ENCODE measurements at places on chromosomes 5 and 9. TPM values are rescaled to one million over a fixed set of nuclear protein-coding genes. Genes with fewer than 3 reads are reported as not detected.
A peak's percentile ranks its signal among the peaks of the same experiment; 100 is the strongest.

- H3K27me3 ChIP-seq: no peaks in the 10 kb centered on the region
- H3K4me3 ChIP-seq: no peak overlapping the region
- no peaks in the 10 kb centered on the region for H3K4me1 ChIP-seq
- H3K36me3 ChIP-seq: no peaks in the 10 kb centered on the region
- no peak for DNase-seq
Observed at GRCh38 chr5:171122372-171122771, 186.7 kb upstream of the TLX3 start.

DNA sequence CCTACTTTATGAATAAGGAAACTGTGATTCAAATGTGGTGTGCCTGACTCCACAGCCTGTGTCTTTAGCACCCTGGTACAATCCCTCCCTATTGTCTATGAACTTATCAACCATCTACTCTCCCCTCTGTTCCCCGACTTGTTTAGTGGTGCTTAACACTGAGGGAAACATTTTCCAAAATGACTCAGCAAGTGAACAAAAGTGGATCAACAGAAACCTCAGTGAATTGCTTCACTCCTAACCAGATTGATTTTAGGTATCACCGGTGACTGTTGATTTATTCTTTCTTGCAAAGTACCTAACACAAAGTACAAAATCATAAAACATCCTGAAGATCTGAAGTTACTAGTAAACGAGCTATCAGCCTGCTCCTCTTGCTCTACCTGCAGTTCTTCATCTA, 42.1 kb upstream of the RAPGEF6 start:
- peaks cover 30% of the 10 kb centered on the region for H3K36me3 ChIP-seq
- no peak for DNase-seq
- H3K27ac ChIP-seq: no peak overlapping the region
- no peaks in the 10 kb centered on the region for H3K4me1 ChIP-seq

GRCh38 chr5:137563646-137564397, 64.7 kb upstream of the SPOCK1 start:
- peaks cover 3% of the 10 kb centered on the region for H3K27me3 ChIP-seq
- no peaks in the 10 kb centered on the region for H3K36me3 ChIP-seq
- H3K4me3 ChIP-seq: no peak overlapping the region
- no peaks in the 10 kb centered on the region for H3K4me1 ChIP-seq
- H3K27ac ChIP-seq: no peak overlapping the region
- no peak for DNase-seq

- H3K36me3 ChIP-seq: no peaks in the 10 kb centered on the region
- H3K4me1 ChIP-seq: no peaks in the 10 kb centered on the region
- no peak overlapping the region for H3K4me3 ChIP-seq
- no peaks in the 10 kb centered on the region for H3K27me3 ChIP-seq
Observed at GRCh38 chr5:172319708-172320441, 36.3 kb upstream of the UBTD2 start.

- no peak overlapping the region for H3K27ac ChIP-seq
- peaks cover 2% of the 10 kb centered on the region for H3K27me3 ChIP-seq
- peaks cover 8% of the 10 kb centered on the region for H3K4me1 ChIP-seq
- H3K36me3 ChIP-seq: no peaks in the 10 kb centered on the region
- H3K4me3 ChIP-seq: no peak overlapping the region
Observed at GRCh38 chr5:154644745-154645411, 110.3 kb upstream of the LARP1 start.

DNA sequence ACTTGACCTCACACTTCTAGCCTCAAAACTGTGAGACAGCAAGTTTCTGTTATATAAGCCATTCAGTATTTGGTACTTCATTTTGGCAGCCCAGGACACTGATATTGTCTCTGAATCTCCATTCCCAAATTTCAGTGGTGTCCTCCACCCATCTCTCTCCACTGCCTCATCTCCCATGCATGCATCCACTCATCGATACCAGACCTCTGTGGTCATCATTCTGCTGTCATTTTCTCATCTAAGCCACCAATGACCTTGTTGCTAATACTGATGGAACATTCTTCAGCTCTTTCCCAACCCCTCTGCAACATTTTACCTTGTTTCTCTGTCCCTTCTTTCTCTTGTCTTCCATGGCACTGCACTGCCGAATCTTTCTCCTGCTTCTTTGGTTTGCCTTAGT, 221.8 kb downstream of the SNX18 start:
- DNase-seq: no peak
- H3K4me1 ChIP-seq: peaks cover 10% of the 10 kb centered on the region
- H3K27ac ChIP-seq: no peak overlapping the region
- H3K4me3 ChIP-seq: no peak overlapping the region
- no peaks in the 10 kb centered on the region for H3K27me3 ChIP-seq
- H3K36me3 ChIP-seq: no peaks in the 10 kb centered on the region

Gene CATSPER3
- polyA plus RNA-seq: 0.43 TPM

- no peaks in the 10 kb centered on the region for H3K4me1 ChIP-seq
- no peak overlapping the region for H3K4me3 ChIP-seq
- no peaks in the 10 kb centered on the region for H3K36me3 ChIP-seq
- no peak overlapping the region for H3K27ac ChIP-seq
Observed at GRCh38 chr5:90967851-90968250, 409.3 kb downstream of the ADGRV1 start.

- no peaks in the 10 kb centered on the region for H3K4me1 ChIP-seq
- no peak overlapping the region for H3K4me3 ChIP-seq
- H3K27ac ChIP-seq: no peak overlapping the region
- H3K27me3 ChIP-seq: peaks cover 19% of the 10 kb centered on the region
- no peaks in the 10 kb centered on the region for H3K36me3 ChIP-seq
- DNase-seq: no peak
Observed at GRCh38 chr5:6453937-6454560, 5.4 kb downstream of the UBE2QL1 start.

DNA sequence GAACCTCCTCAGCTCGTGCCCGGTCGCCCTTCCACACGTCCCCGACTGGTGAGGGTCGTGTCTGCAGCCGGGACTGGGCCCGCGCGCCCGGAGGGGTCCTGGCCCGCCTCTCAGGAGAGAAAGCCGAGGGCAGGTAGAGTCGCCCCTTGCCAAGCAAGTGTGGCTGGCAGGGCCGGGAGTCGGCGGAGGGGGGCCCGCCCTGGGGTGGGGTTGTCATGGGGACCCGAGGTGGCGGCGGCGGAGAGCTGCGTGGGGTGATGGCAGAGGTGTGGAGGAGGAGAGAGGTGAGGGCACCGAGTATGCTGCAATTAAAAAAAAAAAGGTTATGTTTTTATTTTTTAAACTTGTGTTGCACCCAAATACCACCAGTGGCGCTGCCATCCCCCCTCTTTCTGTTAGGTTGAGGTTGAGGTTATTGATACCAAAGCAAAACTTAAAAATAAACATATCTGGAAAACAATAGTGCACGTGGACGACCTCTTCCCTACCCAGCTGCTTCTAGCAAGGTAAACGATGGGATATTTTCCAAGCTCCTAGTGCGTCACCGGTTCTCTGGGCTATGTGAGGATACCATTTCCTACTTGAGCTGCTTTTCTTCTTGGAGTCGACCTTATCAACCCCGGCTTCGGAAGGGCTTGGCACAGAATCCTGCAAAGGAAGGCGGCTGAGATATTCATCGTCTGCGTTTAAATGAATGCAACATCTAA, 660 bp downstream of the SCAMP1 start:
- H3K36me3 ChIP-seq: no peaks in the 10 kb centered on the region
- H3K4me1 ChIP-seq: peaks cover 29% of the 10 kb centered on the region
- peak; percentile 65 for DNase-seq
- H3K27ac ChIP-seq: peak overlapping the region; percentile 83
- H3K27me3 ChIP-seq: no peaks in the 10 kb centered on the region

Gene TENT4A
- polyA plus RNA-seq: 0.79 TPM

All from CD4-positive, CD25-positive, alpha-beta regulatory T cell (primary cell).